Erythroblast (primary cell): ENCODE measurements at places on chromosomes 1 and 21.

- DNase-seq, result peak; percentile 95
Observed at GRCh38 chr1:22039594-22040285, 12.8 kb upstream of the CDC42 start.

DNA sequence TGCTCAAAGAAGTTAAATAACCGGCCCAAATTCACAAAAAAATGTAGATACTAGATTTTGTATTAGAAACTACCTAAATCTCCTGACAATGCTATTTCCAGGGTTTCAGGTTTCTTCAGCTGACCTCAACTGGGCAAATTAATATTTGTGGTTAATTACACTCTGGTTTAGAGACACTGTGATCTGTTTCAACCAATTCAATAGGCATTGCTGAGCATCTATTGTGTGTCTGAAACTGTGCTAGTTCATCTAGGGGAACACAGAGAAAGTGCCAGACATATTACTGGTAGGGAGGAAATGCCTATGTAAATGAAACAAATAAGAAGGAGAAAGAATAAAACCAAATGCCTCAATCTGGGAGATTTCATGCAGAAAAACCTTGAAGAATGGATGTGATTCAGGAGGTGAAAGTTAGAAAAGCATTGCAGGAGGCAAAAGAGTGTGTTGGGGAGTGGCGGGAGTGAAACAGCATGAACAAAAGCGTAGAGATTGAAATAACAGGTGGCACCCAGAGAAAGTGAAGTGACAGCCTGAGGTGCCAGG, 51.3 kb upstream of the IVNS1ABP start:
- no peak for DNase-seq

- no peak for DNase-seq
Observed at GRCh38 chr1:83000286-83000685, 998.6 kb downstream of the TTLL7 start.

DNA sequence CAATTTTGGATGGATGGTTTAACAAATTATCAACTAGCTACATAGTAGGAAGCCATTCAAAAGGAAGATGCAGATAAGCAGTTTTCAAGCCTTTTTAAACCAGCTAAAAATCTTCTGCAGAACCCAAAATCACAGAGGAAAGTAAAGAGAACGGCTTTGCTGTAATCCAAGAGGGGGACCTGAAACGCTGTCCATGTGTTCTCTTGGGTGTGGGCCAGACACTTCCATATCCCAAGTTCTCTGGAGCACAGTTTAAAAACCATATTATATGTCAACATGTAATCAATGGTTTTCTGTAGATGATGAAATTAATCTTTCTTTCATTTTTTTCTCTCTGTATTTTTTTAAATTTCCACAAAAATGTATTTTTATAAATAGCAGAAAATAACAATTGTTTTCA, 90.5 kb downstream of the SELENOF start:
- no peak for DNase-seq

DNA sequence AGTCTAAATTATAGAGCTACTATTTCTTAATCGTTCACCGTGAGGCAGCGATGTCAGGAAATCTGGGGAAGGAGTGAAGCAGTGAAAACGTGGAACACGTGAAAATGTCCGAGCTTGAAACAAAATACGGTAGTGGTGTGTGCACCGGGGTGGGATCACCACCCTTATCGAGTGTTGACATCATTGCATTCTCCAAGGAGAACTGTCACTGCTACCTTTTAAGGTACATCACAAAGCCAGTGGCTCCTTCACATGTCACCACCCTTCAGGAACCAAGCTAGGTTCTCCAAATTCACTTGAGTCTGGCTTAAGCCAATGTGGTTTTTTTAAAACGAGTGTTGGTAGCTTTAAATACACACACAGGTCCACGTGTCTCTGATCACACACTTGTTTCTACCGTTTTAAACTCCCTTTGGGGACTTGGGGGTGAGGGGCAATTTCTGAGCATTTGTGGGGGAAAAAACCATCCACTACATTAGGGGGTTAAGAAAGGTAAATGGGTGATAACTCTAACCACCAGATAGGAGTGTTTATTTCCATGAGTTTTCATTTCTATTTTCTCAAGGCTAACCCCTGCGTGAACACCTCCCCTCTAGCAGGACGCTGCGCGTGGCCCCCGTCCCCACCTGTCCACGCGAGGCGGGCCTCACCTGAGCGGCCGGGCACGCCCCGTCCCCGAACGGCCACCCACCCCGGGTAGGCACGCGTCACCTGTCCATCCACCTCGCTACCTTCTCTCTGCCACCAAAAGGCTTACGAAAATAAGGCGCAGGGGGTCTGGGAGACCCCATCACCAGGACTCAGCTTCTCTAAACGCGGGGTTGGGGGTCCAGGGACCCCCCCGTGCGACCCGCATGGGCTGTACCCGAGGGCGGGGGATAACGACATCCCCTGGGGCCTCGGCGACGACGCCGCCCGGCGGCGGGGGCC, 978 bp downstream of the PRDM15 start:
- peak; percentile 52 for DNase-seq
